Globus pallidus (tissue), 1 donor: ENCODE measurements at places on chromosomes 5 and 9.

- no peak for DNase-seq
Observed at GRCh38 chr5:56245481-56245880, 12.4 kb upstream of the ANKRD55 start.

DNA sequence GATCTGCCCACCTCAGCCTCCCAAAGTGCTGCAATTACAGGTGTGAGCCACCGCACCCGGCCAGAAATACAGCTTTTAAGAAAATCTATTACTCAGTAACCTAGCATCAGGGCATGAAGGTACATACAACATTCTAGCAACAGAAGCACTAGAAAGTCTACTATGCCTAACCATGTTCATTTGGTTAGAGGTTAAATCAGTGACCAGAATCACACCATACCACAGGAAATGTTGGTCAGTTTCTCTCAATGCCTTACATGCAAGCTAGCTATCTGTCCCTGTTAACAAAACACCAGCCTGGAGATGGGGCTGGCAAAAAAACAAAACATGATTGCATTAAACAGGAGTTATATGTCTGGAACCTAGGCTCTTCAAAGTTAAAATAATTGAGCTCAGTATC lies 104.1 kb downstream of the STRBP start:
- DNase-seq: no peak

DNA sequence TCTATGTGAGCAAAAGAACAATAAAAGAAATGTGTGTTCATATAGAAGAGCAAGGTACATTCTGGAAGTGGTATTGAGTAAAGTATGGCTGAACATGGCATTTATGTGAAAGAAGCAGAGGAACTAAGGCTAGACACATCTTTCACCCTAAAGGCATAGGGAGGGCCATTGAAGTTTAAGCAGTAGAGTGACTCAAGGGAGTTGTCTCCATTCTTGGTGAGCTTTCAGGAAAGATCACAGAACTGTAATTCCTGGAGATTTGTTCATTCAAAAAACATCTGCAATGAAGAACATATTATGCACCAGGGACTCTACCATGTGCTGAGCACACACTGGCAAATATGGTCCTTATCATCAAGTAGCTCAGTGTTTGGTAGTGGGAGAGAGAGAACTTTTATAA lies 24.8 kb upstream of the HTR1A start:
- no peak for DNase-seq

DNA sequence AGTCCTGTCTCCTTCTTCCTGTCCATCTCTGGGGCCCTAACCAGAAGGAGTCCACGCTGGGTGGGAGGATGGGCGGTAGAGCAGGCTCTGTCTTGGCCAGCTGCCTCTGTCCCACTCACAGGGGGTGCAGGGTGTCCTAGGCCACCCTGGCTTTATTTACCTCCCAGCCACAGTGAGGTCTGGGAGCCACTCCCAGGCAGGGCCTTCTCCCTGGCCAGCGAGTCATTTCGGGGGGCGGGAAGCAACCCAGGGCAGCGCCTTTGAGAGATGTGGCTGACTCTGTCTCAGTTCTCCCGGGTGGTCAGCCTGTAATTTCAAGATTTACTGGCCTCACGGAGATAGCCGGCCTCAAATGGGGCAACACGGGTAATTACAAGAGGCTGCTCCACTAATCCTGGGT lies 67.4 kb upstream of the PTCH1 start:
- no peak for DNase-seq

- no peak for DNase-seq
Observed at GRCh38 chr5:127961763-127962145, 121.8 kb upstream of the SLC12A2 start.

DNA sequence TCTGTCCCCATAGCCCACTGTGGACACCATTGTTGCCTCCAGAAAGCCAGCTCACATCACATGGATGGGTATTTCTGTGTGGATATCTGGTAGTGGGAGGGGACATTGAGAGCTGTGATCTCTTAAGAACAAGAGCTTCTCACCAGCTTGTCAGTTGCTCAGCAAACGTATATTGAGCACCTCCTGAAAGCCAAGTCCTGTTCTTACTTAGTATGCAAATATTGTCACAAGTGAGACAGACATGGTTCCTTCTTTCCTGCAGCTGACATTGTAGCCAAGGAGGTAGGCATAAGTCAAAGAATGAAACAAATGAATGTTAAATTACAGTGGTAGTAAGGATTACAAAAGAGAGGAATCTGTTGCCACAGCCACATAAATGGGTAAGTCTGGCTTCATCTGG lies 3.8 kb downstream of the TCOF1 start:
- no peak for DNase-seq

DNA sequence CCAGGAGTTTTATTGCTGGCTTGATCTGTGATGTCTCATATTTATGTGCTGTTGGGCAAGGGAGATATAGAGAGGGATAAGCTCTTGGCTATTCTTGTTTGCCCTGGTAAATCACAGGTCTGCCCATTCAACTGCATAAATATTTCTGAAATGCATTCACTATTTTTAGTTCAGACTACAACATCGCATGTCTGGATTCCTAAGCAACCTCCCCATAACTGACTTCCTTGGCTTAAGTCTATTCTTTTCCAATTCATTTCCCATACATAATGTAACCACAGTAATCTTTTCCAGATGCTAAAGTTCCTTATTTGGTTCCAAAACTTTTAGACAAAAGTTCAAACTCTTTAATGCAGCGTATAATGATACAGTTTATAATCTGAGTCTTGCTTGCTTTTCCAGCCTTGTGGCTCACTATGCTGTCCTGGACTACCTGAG lies 321.4 kb upstream of the ACTBL2 start:
- no peak for DNase-seq

DNA sequence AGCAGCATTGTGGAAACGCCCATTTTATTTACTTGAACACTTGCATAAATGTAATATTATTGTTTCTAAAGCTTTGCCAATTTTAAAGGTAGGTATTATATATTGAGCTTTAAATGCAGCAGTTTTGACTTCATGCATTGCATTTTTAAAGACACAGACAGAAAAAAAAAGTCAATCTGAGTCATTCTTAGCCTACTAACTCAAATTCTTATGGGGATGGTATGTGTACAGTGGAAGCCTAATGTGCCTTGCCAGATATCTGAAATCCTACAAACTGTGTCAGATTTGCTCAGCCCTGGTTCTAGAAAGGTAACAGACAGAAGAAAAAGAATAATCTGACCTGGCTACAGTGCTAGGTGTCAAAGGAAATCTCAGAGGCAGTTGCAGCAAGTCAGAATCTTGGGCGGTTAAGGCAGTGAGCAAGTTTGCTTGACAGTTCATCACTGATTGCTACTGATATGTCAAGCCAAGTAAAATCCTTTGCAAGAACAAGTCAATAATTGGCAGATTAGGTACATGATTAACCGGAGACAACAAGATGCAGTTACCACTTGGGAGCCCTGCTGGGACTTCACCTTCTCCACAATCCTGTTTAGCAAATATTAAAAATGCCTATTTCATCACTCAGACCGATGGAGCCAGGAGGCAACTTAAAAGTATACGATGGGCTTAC lies 224.8 kb upstream of the WWC1 start:
- no peak for DNase-seq

DNA sequence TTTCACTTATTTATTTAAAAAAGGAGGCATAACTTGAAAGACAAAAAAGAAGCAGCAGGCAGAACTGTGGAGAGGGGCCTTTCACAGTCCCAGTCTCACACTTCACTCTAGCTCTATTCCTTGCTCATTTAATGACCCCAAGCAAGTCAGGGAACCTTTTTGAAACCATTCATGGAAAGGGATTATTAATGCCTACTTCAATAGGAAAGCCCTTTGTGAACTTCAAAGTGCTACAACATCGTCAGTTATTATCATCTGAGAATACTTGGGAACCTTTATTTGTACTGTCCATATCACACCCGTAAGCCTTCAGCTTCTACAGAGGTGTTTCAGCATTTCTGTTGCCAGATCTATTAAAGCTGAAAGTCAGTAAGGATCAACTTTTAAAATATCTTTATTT lies 320.2 kb downstream of the TMEM161B start:
- DNase-seq: no peak

DNA sequence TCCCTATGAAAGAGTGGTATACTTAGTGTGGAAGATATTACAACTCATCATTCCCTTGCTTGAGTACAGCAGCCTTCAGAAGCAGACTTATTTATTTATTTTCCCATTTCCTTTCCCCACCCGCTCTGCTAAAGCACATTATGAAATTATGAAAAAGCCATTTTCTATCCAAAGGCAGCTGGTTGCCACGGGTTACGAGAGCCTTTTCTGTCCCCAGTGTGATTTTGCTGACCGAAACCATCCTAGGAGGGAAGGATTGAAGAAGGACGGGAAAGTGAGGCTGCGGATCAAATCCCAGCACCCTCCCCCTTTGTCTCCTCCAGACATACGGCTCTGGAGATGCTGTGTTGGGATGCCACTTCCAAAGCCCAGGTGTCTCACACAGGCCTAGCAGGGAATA lies 246.9 kb downstream of the TLR4 start:
- no peak for DNase-seq
